ENCODE measurements at places on chromosomes 2 and 18.

DNA sequence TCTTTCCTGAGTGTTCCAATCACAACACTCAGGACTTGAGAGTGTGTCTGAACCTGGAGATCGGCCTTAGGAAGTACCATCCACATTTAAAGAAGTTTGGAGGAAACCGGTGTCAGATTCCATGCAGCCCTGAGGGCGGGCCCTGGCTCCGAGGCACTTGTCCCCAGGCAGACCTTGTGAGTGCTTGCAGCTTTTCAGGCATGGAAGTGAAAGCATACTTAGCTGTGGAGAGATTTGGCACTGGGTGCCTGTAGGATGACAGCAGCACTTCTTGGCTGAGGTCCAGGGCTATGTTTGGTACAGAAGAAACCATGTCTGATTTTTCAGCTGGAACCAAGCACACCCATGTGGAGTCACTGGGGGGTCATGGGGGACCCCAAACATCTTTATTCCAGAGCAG, 230.8 kb downstream of the SEPTIN10 start:
- no peak for DNase-seq

DNA sequence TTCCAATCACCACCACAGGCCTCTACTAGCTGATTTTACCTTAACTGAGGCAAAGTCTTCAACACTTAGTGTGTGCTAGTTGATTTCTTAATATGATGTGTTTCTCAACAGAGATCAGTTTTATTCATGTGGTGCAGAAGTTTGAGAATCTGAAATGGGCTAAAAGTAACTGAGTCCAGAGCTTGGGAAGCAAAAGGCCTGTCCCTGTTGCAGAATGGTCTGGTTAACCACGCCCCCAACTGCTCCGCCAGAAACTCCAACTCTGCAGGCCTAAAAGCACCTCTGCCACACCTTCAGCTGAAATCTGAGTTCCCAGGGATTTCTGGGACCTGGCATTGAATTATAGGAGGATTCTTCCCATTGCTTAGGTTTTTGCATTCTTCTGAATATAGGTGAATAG, 44.9 kb downstream of the TWIST2 start:
- no peak for DNase-seq

- DNase-seq: peak; percentile 88
These were observed 141.4 kb downstream of the KCTD1 start for GRCh38 chr18:26406854-26407517.

- no peak for DNase-seq
These were observed 83.6 kb upstream of the MGAT5 start for GRCh38 chr2:134170294-134170693.

DNA sequence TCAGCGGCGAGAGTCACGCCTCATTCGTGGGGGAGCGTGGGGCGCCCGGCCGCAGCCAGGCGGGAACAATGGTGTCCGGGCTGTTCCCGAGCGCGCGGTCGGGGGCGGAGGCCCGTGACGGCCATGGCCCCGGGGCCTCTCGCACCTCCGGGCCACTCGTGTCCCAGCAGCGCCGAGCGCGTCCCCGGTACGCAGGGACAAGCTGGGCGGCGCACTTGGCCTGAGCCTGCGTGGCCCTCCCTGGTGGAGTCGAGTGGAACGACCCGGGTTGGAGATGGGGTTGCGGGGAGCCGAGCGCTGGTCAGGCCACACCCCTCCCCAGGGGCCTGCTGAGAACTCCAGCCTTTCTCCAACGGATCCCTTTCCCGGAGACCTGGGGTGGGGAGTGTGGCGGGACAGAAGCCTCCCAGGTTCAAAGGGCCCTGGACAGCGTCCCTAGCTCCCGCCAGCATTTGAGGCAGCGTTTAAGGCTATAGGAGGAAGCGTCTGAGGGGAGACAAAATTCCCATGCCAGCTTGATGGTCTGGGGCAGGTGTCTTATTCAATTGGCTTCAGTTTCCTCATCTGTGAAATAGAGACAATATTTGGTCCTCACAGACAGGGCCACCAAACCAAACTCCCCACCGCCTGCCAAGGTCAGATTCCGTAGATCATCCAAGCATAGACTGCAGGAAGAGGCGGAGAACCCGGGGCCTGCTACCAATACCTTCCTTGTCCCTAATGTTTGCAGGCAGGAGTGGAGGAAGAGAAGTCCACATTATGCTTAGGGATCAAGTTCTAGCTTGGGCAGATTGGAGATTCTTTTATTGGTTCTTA, 553 bp downstream of the CNDP2 start:
- peak; percentile 52 for DNase-seq

GRCh38 chr2:44495544-44495943, 133.8 kb downstream of the CAMKMT start:
- DNase-seq: no peak

- no peak for DNase-seq
These were observed 27.1 kb upstream of the FMNL2 start for GRCh38 chr2:152307863-152308262.

DNA sequence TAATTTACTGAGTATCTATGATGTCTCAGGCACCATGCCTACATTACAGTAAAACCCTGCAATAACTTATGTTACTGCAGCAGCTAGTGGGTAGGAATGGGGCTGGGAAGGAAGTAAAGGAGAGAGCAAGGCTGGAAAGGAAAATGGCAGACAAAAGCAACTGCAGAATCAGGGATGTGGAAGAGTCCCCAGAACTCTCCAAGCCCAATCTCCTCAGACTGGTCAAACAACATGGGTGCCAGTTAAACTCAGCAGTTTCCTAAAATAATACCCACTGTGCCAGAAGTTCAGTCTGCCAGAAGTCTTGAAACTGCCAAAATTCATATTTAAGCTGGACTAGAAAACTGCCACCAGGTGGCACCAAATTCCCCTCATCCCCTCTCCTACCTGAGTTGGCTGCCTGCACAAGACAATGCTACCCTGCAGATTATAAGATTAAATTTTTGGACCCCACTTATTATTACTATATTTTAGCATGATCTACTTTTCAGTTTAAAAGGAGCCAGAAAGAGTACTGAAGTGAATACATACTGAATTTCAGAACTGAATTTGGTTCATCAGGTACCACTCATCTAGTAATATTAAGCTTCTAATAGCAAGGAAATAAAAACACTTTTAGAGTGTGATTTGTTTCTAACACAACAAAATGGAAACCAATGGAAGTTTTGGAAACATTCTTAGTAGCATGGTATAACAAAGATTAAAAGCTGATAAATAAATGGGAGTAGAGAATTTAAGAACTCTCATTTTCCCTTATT, 86.8 kb upstream of the DNER start:
- DNase-seq: no peak

DNA sequence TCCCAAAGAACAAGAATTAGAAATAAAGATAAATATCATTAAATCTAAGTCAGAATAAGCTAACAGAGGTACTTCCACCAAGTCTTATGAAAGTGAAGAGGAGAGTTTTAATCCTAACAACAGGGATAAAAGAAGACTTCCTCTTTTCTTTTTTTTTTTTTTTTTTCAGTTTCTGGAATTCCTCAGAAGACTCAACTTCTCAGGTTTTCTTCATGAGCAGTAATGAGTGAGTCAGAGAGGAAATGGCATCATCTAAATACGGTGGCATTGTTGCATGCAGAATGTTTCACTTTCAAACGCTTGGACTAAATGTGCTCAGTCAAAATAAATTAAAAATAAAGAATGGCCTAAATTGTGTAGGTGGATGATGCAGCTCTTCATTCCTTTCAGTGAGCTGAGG, 45.6 kb upstream of the ARHGAP15 start:
- no peak for DNase-seq

- DNase-seq: no peak
These were observed 395.6 kb upstream of the TRIB2 start for GRCh38 chr2:12320991-12321641.

DNA sequence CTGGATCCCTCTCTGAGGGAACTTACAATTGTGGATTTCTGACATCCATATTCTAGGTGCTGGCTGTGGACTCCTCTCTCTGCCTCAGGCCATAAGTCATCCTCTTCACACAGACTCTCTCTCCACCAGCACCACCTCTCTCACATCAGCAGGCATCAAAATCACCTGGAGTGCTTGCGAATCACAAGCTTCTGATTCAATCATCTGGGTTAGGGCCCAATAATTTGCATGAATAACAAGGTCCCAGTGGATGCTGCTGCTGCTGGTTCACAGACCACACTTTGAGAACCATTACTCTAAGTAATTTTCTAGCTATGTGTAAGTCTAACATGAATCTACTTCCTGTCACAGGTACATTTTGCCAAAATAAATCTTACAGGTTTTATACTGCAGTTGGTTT, 214.9 kb downstream of the DSEL start:
- DNase-seq: no peak

DNA sequence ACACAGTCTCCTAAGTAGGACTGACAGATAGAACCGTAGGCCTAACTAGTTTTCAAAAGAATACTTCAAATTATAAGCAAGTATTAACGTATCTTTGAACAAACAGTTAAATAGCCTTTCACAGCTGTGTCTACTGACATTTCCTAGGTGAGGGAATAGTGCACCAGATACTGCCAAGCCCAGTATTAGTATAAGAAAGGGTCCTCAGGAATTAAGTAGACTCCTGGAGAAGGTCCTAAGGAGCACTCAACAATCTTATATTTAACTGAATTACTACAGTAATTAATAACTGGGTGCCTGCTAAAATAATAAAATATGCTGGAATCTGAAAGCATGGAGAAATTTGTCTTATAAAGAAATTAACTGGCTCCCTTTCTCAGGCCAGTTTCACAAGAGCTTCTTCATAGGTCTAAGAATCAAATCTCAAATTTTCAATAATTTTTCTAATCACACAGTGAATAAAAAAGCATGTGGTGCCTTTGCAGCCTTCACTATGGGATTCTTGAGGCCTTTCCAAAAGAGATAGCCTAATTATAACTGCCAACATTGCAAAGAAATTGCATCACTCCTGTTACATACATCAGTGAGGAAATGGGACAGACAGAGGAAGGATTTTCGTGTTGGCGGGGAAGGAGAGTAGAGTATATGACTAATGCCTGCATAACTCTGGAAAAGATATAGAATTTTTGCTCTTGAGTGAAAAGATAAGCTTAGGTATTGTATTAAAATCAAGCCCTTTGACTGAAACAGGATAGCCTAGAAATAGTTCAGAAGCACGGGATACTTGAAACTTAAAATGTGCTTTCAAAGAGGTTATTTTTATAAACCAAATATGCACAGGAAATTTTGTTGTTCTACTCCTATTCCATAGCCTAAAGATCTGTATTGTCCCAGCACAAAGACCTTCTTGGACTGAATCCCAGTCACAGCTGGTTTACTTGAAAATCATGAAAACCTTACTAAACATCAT, 228.6 kb upstream of the STK17B start:
- DNase-seq: no peak

GRCh38 chr2:153072077-153072476, 353.7 kb downstream of the ARL6IP6 start:
- no peak for DNase-seq

- peak; percentile 88 for DNase-seq
These were observed 317.6 kb downstream of the GALR1 start for GRCh38 chr18:77567205-77567604.

- no peak for DNase-seq
These were observed 271.4 kb upstream of the HDAC4 start for GRCh38 chr2:239671916-239672849.

GRCh38 chr2:155218292-155218924, 519.9 kb downstream of the KCNJ3 start:
- DNase-seq: no peak

DNA sequence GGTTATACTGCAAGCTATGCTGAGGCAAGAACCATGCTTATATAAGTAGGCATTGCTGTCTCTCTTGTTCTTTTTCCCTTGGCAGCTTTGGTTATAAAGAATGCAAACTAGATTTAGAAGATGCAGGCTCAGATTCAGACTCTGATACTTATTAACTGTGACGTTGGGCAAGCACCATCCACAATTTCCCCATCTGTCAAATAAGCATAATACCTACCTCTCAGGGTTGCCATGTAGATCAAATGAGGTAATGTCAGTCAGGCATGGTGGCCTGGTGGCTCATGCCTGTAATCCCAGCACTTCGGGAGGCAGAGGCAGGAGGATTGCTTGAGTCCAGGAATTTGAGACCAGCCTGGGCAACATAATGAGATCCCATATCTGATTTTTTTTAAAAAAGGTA, 21.7 kb downstream of the ITGAV start:
- DNase-seq: no peak

- DNase-seq: no peak
These were observed 526.2 kb downstream of the IRS1 start for GRCh38 chr2:226273440-226273839.

DNA sequence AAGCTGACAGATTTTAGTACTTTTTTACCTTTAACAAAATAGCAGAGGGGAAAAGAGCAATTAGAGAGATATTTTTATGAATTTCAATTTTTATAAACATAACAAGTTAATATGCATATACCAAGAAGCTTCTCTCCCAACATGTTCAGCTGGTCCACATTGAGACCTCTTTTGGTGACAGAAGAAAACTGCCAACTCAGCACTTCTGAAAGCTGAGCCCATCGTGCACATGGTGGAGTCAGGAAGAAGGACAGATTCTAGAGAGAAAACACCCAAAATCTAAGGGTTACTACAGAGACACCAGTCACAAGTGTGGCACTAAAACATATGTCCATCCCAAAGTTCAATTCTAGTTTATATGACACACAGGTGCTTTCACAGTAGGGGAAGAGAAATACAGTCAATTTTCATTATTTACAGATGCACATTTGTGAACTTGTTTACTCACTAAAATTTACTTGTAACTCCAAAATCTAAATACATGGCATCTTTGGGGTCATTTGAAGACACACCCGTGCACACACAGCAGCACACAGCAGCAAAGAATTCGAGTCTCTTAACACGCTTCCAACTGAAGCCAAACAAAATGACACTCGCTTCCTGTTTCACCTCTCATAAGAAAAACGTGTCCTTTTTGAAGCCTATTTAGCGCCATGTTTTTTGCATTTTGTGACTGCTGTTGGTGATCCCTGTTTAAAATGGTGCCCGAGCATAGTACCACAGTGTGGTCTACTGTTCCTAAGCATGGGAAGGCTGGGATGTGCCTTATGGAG, 31.5 kb downstream of the STAT1 start:
- no peak for DNase-seq
